ENCODE measurements at places on chromosomes 4 and X.

- H3K4me3 ChIP-seq: no peak overlapping the region
- no peak overlapping the region for H3K27ac ChIP-seq
- H3K4me1 ChIP-seq: no peaks in the 10 kb centered on the region
- no peaks in the 10 kb centered on the region for H3K36me3 ChIP-seq
- H3K27me3 ChIP-seq: no peaks in the 10 kb centered on the region
These were observed 38.5 kb downstream of the TMEM156 start for GRCh38 chr4:38993683-38994082.

GRCh38 chr4:67680581-67681222 lies 20.3 kb downstream of the UBA6 start:
- no peak for DNase-seq
- H3K27me3 ChIP-seq: no peaks in the 10 kb centered on the region
- H3K4me3 ChIP-seq: no peak overlapping the region
- peaks cover 9% of the 10 kb centered on the region for H3K36me3 ChIP-seq
- no peaks in the 10 kb centered on the region for H3K4me1 ChIP-seq

DNA sequence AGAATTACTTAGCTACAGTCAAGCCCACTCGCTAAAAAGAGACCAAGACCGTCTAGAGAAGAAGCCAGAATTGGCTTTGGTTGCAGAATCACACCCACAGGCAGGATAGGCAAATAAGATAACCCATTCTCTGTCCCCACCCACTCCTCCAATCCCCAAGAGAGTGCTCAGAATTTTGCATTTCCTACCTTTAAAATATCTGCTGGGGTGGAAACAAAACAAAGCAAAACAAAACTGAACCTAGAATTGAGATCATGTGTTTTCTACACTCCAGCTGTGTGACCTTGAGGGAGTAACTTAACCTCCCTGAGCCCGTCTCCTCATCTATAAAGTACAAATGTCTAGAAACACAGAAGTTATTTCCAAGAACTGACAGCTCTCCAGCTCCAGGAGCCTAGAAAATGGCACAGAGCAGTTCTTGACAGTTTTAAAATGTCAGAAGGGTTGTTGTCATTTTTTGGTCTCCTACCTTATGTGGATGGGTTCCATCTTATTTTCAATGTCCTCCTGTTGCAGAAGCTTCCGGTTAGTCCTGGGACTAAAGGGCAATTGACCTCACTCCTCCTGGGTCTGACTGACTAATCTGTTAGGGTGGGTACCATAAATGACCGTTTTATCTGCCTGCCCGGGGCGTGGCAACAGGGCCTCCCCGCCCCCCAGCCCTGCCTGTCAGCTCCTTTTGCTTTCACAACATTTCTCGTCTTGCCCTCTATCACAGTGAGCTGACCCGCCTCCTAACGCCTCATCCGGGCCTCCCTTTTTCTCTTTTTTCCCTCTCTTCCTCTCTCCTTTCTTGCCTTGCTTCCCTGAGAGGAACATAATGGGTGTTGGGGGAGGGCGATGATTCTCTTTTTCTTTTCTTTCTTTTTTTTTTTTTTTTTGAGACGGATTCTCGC lies 114.0 kb downstream of the RBM47 start:
- H3K27ac ChIP-seq: no peak overlapping the region
- DNase-seq: no peak
- no peak overlapping the region for H3K4me3 ChIP-seq
- no peaks in the 10 kb centered on the region for H3K4me1 ChIP-seq

DNA sequence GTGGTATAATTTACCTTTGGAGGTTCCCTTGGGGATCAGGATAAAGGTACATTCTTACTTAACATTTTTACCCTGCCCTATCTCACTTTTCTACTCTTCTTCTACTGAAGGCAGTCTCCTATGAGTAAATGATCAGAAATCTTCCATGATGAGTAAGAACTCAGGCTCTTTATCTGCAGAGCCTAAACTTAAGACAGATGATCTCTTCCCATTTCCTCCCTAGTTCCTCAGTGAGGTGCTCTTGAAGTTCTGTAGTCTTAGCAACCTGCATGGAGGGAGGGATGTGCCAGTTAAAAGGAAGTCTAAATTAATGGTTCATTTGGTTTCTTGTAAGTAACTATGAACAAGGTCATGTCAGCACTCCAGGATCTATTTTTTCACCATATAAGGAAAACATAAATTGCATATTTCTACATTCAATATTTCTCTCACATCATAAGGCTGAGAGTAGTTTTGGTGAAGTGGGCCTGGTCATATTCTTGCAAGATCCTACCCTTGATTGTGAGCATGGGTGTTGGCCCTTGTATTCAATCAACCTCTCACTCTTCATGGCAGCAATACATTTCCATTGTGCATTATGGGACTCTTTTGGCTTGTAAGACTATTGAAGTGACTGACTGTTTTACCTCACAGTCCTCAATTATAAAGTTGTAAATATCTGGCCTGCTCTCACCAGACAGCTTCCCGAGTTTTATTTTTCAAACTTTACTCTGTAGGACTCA lies 295.5 kb downstream of the SLC7A11 start:
- H3K27ac ChIP-seq: no peak overlapping the region
- no peaks in the 10 kb centered on the region for H3K4me1 ChIP-seq
- H3K4me3 ChIP-seq: no peak overlapping the region

DNA sequence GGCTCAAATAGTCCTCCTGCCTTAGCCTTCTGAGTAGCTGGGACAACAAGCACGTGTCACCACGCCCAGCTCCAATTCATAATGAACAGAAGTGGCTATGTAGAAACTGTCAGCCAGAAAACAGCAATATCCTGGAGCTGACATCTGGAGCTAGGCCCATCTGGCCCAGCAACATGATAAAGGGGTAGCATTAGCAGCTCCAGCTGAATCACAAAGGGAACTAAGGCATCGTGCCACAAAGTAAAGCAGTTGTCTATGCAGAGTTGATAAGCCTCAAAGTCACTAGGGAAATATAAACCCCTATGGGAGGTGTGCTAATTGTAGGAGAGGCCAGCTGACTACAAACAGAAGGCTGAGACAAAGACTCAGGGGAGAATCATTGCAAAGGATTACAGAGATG lies 270.5 kb upstream of the GPC4 start:
- no peaks in the 10 kb centered on the region for H3K4me1 ChIP-seq
- H3K27ac ChIP-seq: no peak overlapping the region
- H3K4me3 ChIP-seq: no peak overlapping the region
- no peak for DNase-seq
- peaks cover 3% of the 10 kb centered on the region for H3K27me3 ChIP-seq

GRCh38 chr4:181345931-181346330 lies 897.3 kb upstream of the TENM3 start:
- peak; percentile 80 for DNase-seq
- no peaks in the 10 kb centered on the region for H3K36me3 ChIP-seq
- H3K27me3 ChIP-seq: no peaks in the 10 kb centered on the region

GRCh38 chr4:107468156-107468555 lies 251.9 kb downstream of the PAPSS1 start:
- H3K36me3 ChIP-seq: no peaks in the 10 kb centered on the region
- H3K27ac ChIP-seq: no peak overlapping the region
- no peak for DNase-seq
